AG10803 (cell line): ENCODE measurements at places on chromosomes 6 and 20.

DNA sequence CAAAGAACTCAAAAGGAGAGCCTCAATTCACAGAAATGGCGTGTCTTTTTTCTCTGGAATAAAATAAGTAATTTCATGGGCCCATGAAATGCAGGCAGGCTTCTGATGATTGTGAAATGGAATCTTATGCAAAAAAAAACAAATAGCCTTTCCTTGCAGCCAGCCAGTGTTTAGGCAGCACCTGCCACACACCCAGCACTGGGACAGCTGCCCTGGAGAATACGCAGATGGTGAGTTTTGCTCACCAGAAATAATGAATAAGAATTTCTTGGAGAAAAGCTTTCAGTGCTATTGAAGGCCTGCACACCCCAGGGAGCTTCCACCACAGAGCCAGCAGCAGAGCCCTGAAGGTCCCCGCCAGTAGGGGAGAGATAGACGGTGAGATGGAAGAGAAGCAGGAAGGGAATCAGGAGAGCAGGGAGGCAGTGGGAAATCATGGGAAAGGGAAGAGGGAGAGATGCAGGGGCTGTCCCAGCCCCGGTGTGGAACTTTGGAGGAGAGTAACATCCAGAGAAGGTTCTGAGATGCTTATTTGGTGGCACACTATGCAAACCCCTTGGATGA is 54.9 kb downstream of the PXDC1 start:
- DNase-seq: peak; percentile 29

- no peak for DNase-seq
Observed at GRCh38 chr6:166369782-166370181, 13.0 kb downstream of the MPC1 start.

DNA sequence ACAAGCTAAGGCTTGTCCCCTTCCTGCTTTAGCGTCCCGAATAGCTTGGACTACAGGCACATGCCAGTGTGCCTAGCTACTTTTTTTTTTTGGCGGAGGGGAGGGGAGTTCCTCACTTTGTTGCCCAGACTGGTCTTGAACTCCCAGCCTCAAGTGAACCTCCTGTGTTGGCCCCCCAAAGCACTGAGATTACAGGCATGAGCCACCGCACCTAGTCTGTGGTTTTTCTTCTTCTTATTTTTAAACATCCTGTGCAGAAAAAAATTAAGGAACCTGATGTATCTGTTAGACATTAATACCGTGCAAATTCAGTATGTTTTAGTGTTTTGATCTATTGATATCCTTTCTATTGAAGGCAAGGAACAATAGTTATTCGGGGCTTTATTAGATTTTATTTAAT is 25.7 kb downstream of the HIVEP1 start:
- no peak for DNase-seq

DNA sequence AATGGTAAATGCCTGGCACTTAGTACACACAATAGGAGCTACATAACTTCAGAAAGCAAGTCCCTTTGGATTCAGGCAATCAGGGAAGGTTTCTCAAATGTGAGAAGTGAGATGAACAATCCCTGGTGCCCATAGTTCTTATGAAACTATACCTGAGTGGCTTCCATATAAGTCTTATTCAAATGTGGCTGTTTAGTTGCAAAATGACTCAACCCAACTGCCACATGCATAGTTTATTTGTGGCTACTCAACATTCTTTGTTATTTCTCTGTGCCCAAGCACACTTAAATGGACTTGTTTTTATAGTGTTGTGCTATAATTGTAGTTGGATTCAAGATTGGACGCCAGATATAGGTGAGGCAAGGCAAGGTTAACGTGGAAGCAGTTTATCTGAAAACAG is 93.7 kb upstream of the ATXN1 start:
- DNase-seq: no peak

GRCh38 chr6:132259070-132259469 is 142.2 kb downstream of the MOXD1 start:
- peak; percentile 52 for DNase-seq

DNA sequence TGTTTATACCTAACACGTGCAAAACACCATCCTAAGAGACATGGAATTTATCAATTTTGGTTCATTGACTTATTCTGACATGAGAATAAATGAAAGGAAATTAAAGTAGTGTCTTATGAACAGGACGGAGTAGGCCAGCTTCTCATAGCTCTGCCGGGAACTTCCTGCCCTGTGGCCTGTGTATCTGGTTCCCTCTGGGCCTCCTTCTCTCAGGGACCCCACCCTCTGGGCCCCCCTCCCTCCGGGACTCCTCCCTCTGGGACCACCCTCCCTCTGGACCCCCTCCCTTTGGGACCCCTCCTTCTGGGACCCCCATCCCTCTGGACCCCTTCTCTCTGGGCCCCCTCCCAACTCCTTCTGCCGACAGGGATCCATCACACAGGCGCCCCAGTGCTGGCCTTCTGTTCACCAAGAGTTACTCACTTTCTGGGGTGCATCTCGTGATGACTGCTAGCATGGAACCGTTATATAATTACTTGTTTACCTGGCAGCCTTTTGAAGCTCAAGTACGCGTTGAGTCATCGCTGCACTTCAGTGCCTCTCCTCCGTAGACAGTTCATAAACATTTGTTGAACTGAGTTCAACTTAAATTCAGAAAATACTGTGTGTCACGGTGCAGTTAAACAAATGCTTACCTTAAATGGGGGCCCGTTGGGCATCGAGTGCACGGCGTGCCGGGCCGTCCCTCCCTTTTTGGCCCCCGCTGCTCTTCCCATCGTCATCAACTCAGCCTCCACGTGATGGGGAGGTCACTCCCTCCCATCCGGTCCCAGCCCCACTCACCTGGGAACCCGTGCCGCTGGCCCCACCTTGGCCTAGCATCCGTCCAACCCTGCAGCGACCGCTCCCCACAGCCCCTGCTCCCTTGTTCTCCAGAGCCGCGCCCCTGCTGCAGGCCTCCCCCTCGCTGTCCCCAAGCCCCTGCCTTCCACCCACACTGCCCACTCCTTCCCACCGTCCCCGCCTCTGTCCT is 8.1 kb downstream of the CCR6 start:
- DNase-seq: no peak

DNA sequence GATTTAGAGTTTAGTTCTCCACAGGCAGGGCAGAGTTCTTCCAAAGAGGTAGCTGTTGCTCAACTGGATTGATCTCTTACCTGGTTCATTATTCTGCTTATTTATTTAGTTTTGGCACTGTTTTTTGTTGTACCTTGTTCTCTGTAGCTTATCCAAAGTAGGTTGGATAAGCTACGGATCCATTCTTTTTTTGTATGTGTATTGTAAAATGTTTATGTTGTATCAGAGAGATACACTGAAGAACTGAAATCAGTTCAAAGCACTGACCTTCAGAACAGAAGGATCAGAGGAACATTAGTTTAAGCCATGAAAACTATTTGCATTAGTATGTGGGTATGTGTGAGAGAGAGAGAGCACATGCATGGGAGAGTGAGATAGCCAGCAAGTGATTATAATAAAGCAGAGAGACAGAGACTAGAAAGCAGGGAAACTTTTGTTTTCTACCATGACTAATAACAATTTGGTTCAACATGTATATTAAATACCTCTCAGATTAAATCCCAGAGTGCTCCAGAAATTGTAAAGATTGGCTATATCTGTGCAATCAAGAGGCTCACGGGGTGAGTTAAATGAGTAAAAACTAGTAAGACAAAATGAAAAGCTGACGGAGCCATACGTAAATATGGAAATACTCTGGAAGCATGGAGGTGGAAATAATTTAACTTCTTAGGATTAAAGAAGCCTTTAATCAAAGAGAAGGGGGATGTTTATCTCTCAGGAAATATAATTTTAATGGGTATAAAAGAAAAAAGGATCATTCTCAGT is 40.2 kb downstream of the ITCH start:
- no peak for DNase-seq

- no peak for DNase-seq
Observed at GRCh38 chr20:1491860-1492642, 831 bp upstream of the SIRPB2 start.

DNA sequence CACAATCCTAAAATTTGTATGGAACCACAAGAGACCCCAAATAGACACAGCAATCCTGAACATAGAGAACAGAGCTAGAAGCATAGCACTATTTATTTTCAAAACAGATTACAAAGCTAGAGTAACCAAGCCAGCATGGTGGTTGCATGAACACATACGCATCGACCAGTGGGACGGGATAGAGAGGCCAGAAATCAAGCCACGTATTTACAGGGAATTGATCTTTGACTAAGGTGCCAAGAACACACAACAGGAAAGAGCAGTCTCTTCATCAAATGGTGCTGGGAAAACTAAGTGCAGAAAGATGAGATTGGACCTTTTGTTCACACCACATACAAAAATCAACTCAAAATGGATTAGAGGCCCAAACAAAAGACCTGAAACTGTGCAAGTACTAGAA is 21.1 kb downstream of the TTLL2 start:
- no peak for DNase-seq

DNA sequence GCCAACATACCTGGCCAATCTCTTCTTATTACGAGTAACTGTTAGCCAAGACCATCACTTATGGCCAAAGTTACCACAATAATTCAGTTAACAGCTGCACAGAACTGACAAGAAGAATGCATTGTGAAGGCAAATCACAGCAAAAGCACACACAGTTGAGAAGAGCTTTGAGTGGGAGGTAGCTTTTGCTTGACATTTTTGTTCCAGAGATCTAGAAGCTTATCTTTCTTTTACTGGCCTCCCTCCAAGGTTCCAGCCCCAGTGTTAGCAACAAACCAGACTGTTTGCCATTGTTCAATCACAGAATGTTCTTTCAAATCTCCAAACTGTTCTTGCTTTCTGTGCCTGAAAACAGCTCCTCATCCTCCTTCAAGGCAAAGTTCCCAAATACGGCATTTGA is 35.9 kb upstream of the IRAK1BP1 start:
- no peak for DNase-seq

DNA sequence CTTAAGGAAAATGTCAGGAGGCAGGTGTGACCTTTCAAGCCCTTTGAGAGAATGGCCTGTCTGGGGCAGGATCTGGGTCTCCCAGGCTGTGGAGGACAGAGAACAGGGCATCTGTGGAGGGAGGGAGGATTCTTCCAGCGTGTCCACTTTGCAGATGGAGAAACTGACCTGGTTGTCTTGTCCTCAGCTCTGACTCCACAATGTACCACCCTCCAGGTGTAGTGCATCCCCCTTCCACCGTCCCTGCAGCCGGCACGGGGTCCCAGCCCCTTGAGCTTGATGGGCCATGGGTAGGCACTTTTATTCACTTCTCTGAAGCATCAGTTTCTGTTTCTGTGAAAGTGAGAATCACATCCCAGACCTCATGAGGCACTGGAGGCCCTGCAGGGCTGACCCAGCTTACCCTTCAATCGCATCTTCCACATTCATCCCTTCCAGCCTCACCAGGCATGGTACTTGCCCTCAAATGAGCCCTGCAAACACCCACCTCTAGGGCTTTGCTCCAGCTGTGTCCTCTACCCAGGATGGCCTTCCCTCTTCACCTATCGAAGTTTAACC is 4.6 kb upstream of the TGM2 start:
- no peak for DNase-seq

DNA sequence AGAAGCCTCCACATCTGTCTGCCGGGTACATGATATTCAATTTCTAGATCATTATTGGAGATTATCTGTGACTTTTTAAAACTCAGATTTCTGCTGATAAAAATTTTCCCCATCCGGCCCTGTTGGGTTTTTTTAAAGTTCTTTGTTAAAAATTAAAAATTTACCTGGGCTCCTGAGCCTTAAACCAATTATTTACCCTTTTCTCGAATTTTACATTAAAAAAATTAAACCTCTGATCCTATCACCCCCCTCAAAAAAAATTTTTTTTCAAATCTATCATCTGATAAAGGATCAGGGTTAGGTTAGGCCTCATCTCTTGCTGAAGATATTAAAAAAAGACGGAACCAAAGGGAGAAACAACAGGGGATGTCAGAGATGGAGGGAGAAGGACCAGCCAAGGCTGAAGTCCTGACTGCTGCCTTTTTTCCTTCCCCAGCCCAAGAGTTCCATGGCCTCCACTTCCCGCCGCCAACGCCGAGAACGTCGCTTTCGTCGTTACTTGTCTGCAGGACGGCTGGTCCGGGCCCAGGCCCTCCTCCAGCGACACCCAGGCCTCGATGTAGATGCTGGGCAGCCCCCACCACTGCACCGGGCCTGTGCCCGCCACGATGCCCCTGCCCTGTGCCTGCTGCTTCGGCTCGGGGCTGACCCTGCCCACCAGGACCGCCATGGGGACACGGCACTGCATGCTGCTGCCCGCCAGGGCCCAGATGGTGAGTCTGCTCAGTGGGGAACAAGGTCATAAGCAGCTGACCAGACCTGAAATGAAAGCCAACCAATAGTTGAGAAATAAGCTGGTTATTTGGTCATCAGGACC is 527 bp downstream of the NFKBIL1 start:
- DNase-seq: no peak

DNA sequence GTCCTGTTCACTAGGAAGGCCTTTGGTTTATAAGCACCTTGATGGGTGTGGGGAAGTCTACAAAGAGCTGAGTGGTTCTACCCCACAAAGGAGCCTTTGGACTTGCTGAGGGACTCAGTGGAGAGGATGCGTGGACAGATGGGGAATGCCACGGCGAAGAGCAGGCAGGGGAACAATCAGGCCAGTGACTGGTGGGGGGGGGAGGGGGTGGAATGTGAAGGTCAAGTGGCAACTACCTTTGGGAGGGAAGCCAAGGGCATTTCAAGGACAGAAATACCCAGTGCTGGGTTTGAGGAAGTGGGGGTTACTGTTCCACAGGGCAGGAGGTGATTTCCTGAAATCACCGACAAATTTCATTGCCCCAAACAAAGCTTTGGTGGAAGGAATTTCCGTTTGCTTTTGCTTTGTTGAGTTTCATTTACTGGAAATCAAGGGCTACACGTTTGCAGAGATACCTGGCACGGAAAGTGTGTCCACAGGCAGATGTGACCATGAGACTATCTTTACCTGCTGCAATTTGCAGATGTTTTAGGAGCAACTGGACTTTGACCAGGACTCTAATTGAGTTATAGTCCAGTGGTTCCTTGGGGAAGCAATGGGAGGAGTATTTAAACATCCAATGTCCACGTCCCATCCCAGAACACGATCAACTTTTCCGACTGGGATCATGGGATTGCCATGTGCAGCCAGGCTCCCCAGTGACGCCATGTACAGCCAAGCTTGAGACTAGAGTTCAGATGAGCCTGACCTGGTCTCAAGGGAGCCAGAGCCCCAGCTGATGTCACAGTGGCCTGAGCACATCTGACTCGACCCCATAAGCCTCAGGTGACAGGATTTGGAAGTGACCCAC is 8.0 kb downstream of the CST3 start:
- no peak for DNase-seq

- peak; percentile 16 for DNase-seq
Observed at GRCh38 chr20:32792316-32792715, 27.4 kb upstream of the MAPRE1 start.

- DNase-seq: peak; percentile 2
Observed at GRCh38 chr6:67252663-67253062, 1382.4 kb upstream of the ADGRB3 start.

DNA sequence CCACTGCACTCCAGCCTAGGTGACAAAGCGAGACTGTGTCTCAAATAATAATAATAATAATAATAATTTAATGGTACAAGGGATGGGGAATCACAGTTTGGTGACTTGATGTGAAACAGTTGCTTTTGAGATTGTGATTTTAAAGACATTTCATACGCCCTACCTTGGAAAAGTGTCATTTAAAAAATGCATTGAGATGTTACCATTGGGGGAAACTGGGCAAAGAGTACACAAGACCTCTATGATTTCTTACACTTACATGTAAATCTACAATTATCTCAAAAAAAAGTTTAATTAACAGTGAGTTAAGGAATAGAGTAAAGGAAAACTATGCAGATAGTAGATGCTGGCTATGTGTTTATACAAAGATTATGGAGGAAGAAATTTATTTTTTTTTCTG is 22.3 kb downstream of the ADTRP start:
- no peak for DNase-seq
